ENCODE measurements at places on chromosomes 1 and 21. TPM values are rescaled to one million over a fixed set of nuclear protein-coding genes. Genes with fewer than 3 reads are reported as not detected.

The OLFML2B gene
- 14.5 TPM for total RNA-seq

The IFNLR1 gene
- not detected for total RNA-seq

The PDIK1L gene
- 10.1 TPM for total RNA-seq

The HUNK gene
- total RNA-seq = 0.45 TPM

The NECAP2 gene
- total RNA-seq = 71.5 TPM

The MYCL gene
- 0.81 TPM for total RNA-seq

The PGLYRP3 gene
- not detected for total RNA-seq

The OR2AK2 gene
- not detected for total RNA-seq

The ELAVL4 gene
- total RNA-seq = not detected
